ENCODE measurements at places on chromosomes 5 and 9. TPM values are rescaled to one million over a fixed set of nuclear protein-coding genes. Genes with fewer than 3 reads are reported as not detected.
A peak's percentile ranks its signal among the peaks of the same experiment; 100 is the strongest.

The PDE8B gene
- 0.66 TPM for total RNA-seq

DNA sequence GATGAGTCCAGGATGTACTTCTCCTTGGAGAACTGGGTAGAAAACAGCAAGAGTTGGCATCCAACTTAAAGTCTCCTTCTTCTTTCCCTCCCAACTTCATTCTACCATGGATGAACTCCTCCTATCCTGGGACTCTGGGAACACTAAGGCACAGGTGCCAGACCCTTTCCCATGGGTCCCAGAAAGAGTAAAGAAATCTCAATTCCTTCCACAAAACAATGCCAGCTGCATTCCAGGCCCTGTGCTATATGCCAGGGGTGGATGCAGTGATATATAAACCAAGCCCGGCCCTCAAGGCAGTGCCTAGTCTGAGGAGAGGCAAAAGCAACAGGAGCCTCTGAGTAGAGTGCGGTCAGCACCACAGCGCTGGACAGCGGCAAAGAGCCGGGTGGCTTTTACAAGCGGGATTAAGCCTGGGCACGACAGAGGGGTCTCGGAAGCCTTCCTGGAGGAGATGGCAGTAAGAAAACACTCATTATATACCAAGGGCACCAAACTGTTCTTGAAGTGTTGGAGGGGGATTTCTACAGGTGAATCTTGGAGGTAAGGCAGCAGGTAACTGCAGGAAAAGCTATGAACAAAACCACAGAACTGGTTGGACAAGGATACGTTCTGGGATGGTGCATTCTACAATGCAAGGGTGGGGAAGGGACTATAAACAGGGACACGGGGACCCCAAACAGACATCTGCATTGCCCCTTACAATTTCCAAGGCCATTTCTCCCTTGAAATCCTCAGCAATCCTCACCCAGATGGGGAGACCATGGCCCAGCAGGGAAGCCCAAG lies 16.4 kb upstream of the TOR2A start:
- no peak overlapping the region for H3K4me3 ChIP-seq
- H3K36me3 ChIP-seq, result peaks cover 5% of the 10 kb centered on the region
- H3K27me3 ChIP-seq, result peaks cover 80% of the 10 kb centered on the region
- H3K27ac ChIP-seq, result no peak overlapping the region

DNA sequence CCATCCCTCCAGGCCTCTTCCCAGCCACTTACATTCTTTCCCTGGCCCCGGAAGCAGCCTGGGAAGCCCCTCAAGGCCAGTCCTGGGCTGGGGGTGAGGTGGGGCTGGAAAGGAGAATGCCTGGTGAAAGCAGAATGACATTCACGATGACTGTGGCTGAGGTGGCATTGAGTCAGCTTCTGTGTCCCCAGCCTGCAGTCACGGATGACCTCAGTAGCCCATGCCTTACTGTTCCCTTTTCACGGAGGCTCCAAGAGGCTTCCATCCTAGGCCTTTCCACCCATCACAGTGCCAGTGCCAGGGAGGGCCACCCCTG lies 2.7 kb downstream of the PRDM12 start:
- H3K27me3 ChIP-seq, result peaks cover 73% of the 10 kb centered on the region
- H3K27ac ChIP-seq, result no peak overlapping the region
- H3K4me1 ChIP-seq, result no peaks in the 10 kb centered on the region
- no peak for DNase-seq
- no peaks in the 10 kb centered on the region for H3K36me3 ChIP-seq
- H3K4me3 ChIP-seq, result no peak overlapping the region

The CDO1 gene
- total RNA-seq, result not detected

GRCh38 chr5:154449786-154450185 lies 4.0 kb downstream of the SAP30L start:
- H3K27ac ChIP-seq, result no peak overlapping the region
- H3K4me3 ChIP-seq, result no peak overlapping the region
- DNase-seq, result no peak
- peaks cover 6% of the 10 kb centered on the region for H3K4me1 ChIP-seq
- H3K36me3 ChIP-seq, result peaks cover 32% of the 10 kb centered on the region

- no peak for DNase-seq
- H3K27me3 ChIP-seq, result no peaks in the 10 kb centered on the region
- no peaks in the 10 kb centered on the region for H3K36me3 ChIP-seq
- H3K4me1 ChIP-seq, result no peaks in the 10 kb centered on the region
- no peak overlapping the region for H3K27ac ChIP-seq
These were observed 805.5 kb downstream of the EFNA5 start for GRCh38 chr5:106865279-106865678.

GRCh38 chr5:673831-674629 lies 19.1 kb downstream of the TPPP start:
- H3K27ac ChIP-seq, result peak overlapping the region; percentile 92
- peaks cover 69% of the 10 kb centered on the region for H3K36me3 ChIP-seq
- H3K4me3 ChIP-seq, result no peak overlapping the region
- DNase-seq, result no peak
- peaks cover 13% of the 10 kb centered on the region for H3K27me3 ChIP-seq

GRCh38 chr5:163815240-163815791 lies 309.9 kb downstream of the MAT2B start:
- DNase-seq, result no peak
- no peaks in the 10 kb centered on the region for H3K27me3 ChIP-seq
- no peak overlapping the region for H3K4me3 ChIP-seq
- H3K36me3 ChIP-seq, result no peaks in the 10 kb centered on the region
- no peak overlapping the region for H3K27ac ChIP-seq
- no peaks in the 10 kb centered on the region for H3K4me1 ChIP-seq

DNA sequence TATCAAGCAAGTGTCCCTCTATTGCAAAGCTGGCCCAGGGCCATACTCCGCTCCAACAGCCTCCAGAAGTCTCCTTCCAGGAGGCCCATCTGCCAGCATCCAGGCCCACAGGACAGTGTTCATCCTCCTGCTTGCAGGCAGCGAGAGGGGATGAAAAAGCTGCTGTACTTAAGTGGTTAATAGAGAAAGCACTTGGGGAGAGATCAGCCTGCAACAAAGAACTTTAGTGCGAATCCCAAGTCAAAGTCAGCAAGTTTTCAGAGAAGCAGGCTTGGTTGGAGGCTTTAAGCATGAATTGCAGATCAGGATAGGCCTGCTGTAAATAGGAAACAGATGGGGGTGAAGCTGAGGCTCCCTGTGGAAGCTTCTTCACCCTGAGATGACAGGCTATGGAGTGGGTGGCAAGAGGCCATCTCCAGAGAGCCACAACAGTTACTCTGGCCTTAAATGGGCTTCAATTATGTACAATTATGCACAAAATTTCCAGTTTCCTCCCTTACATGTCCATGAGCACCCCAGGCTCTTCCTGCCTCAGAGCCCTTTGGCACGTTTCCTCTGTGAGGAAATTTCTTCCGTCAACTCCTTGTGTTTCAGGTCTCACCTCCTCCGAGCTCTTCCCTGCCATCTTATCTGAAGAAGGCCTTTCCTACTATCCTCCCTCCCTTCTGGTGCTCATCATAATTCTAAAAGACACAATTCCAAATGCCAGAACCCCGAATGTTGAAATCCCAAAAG lies 98.0 kb upstream of the NR3C1 start:
- H3K27me3 ChIP-seq, result no peaks in the 10 kb centered on the region
- no peak for DNase-seq
- no peak overlapping the region for H3K4me3 ChIP-seq
- no peak overlapping the region for H3K27ac ChIP-seq
- no peaks in the 10 kb centered on the region for H3K36me3 ChIP-seq
- H3K4me1 ChIP-seq, result peaks cover 21% of the 10 kb centered on the region

- peak; percentile 37 for DNase-seq
- H3K27ac ChIP-seq, result peak overlapping the region; percentile 83
- H3K4me1 ChIP-seq, result peaks cover 23% of the 10 kb centered on the region
- H3K27me3 ChIP-seq, result no peaks in the 10 kb centered on the region
These were observed 701 bp upstream of the ZNF462 start for GRCh38 chr9:106862110-106862820.

The TYRP1 gene
- total RNA-seq, result not detected

- H3K36me3 ChIP-seq, result no peaks in the 10 kb centered on the region
- no peaks in the 10 kb centered on the region for H3K4me1 ChIP-seq
- no peak overlapping the region for H3K27ac ChIP-seq
- DNase-seq, result peak; percentile 44
- H3K27me3 ChIP-seq, result no peaks in the 10 kb centered on the region
- no peak overlapping the region for H3K4me3 ChIP-seq
These were observed 131.0 kb downstream of the ADAMTS16 start for GRCh38 chr5:5270958-5271785.

- peaks cover 13% of the 10 kb centered on the region for H3K27me3 ChIP-seq
- no peaks in the 10 kb centered on the region for H3K36me3 ChIP-seq
- no peak overlapping the region for H3K4me3 ChIP-seq
- H3K4me1 ChIP-seq, result no peaks in the 10 kb centered on the region
These were observed 76.2 kb upstream of the COL5A1 start for GRCh38 chr9:134565316-134565915.

- H3K27ac ChIP-seq, result no peak overlapping the region
- peaks cover 2% of the 10 kb centered on the region for H3K36me3 ChIP-seq
- no peak for DNase-seq
- no peaks in the 10 kb centered on the region for H3K27me3 ChIP-seq
These were observed 5.9 kb downstream of the CYFIP2 start for GRCh38 chr5:157271740-157272271.

GRCh38 chr5:131482617-131483016 lies 152.4 kb downstream of the RAPGEF6 start:
- no peak overlapping the region for H3K4me3 ChIP-seq
- no peak overlapping the region for H3K27ac ChIP-seq
- no peaks in the 10 kb centered on the region for H3K27me3 ChIP-seq
- H3K36me3 ChIP-seq, result peaks cover 17% of the 10 kb centered on the region
- DNase-seq, result no peak

- H3K27ac ChIP-seq, result no peak overlapping the region
- H3K27me3 ChIP-seq, result peaks cover 12% of the 10 kb centered on the region
- H3K4me3 ChIP-seq, result no peak overlapping the region
- H3K4me1 ChIP-seq, result no peaks in the 10 kb centered on the region
These were observed 148.5 kb downstream of the COL23A1 start for GRCh38 chr5:178441486-178442270.

DNA sequence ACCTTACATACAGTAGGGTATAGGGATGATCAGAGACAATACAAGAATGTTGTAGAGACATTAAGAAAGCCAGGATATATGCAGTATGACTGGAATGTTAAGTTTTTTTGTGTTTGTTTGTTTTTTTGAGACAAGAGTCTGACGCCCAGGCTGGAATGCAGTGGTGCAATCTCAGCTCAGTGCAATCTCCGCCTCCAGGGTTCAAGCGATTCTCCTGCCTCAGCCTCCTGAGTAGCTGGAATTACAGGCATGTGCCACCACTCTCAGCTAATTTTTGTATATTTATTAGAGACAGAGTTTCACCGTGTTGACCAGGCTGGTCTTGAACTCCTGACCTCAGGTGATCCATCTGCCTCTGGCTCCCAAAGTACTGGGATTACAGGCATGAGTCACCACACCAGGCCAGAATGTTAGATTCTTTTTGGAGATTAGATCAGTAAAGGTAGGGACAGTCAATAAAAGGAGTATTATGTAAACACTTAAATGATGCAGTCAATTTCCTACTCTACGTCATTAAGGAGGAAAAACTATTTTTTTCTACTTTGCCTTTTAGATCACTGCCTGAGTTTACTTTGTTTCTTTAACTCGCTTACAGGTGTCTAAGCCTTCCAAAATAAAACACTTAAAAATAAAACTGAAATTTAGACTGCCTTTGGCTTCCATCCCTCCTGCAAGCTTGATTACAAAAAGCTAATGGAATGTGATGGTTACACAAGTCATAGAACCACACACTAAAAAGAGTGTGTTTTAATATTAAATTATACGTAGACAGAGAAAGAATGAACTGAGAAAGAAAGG lies 6.8 kb upstream of the HNRNPA0 start:
- peaks cover 20% of the 10 kb centered on the region for H3K36me3 ChIP-seq
- DNase-seq, result peak; percentile 41
- H3K4me3 ChIP-seq, result no peak overlapping the region
- H3K27ac ChIP-seq, result peak overlapping the region; percentile 28

The FBP1 gene
- total RNA-seq, result 6.5 TPM

DNA sequence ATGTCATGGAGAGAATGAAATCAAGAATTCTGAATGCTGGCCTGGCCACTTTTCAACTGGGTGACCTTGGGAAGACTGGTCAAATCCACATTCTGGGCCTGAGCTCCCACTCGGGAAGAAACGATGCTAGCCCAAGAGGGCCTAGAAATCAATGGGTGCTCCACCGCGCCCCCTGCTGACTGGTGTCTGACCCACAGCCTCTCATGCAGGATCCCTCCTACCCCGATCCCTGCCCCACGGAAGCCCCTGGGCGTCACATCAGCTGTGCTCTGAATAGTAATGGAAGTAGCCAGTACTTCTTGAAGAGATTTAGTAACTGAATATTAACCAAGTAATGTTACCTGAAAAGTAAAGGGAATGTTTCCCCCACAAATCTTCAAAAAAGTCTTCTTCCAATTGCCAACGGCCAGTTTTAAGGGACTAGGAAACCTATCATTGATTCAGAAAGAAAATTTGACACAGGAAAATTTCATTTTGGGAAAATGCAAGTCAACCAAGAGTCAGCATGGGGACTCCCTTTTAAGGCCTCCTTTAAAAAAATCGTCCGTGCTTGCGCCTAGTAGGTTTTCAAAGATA lies 43.9 kb downstream of the CRB2 start:
- H3K27ac ChIP-seq, result no peak overlapping the region
- DNase-seq, result peak; percentile 9
- no peaks in the 10 kb centered on the region for H3K4me1 ChIP-seq
- no peaks in the 10 kb centered on the region for H3K36me3 ChIP-seq

DNA sequence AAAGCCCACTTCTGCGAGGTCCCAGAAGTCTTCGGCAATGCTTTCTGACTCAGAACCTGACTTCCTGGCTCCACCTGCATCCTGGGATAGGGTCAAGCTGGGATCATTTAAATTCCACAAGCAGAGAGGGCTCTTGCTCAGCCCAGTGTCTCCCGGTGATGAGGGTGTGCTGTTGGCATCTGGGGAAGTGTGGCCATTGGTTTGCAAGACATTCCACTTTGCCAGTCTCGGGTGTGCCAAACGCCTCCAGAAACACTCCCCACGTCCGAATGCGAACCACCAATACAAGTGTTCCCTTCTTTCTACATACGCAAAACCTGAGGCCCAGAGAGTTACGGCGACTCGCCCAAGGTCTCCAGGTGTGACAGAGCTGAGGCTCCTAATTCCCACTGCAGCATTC lies 43.1 kb upstream of the FCN2 start:
- no peak for DNase-seq
- H3K27ac ChIP-seq, result no peak overlapping the region
- no peak overlapping the region for H3K4me3 ChIP-seq
- no peaks in the 10 kb centered on the region for H3K36me3 ChIP-seq

- no peak overlapping the region for H3K4me3 ChIP-seq
- no peaks in the 10 kb centered on the region for H3K36me3 ChIP-seq
- no peaks in the 10 kb centered on the region for H3K27me3 ChIP-seq
- H3K27ac ChIP-seq, result no peak overlapping the region
- H3K4me1 ChIP-seq, result no peaks in the 10 kb centered on the region
These were observed 35.7 kb upstream of the ADRB2 start for GRCh38 chr5:148790545-148791333.

GRCh38 chr5:156332245-156332644 lies 5.3 kb downstream of the SGCD start:
- no peaks in the 10 kb centered on the region for H3K27me3 ChIP-seq
- no peak overlapping the region for H3K27ac ChIP-seq
- no peaks in the 10 kb centered on the region for H3K4me1 ChIP-seq

The BTNL9 gene
- 5.0 TPM for total RNA-seq

- DNase-seq, result no peak
- no peaks in the 10 kb centered on the region for H3K27me3 ChIP-seq
- H3K4me1 ChIP-seq, result no peaks in the 10 kb centered on the region
These were observed 19.7 kb upstream of the HSDL2 start for GRCh38 chr9:112360047-112360804.

The PCDHGB4 gene
- 8.2 TPM for total RNA-seq

Data from Calu3 (cell line).